SK-N-DZ (cell line): ENCODE measurements at places on chromosomes 16 and 17.

DNA sequence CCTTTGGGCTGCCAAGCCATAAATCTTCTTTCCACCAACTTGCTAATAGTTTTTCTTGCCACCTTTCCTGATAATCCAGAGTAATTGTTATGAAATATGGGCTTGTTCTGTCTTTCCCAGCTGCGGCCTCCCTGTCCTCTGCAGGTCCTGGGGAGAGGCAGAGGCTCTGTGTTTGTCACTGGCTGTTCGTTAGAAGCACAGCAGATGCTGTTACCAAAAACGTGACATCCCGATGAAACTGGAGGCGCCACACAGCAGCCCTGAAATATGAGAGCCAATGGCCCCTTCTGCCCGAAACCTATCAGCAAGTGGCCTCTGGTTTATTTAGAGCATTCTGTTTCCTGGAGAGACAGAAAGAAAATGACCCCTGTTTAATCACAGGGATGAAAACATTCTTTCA, 115.1 kb upstream of the ANKFN1 start:
- DNase-seq, result no peak

DNA sequence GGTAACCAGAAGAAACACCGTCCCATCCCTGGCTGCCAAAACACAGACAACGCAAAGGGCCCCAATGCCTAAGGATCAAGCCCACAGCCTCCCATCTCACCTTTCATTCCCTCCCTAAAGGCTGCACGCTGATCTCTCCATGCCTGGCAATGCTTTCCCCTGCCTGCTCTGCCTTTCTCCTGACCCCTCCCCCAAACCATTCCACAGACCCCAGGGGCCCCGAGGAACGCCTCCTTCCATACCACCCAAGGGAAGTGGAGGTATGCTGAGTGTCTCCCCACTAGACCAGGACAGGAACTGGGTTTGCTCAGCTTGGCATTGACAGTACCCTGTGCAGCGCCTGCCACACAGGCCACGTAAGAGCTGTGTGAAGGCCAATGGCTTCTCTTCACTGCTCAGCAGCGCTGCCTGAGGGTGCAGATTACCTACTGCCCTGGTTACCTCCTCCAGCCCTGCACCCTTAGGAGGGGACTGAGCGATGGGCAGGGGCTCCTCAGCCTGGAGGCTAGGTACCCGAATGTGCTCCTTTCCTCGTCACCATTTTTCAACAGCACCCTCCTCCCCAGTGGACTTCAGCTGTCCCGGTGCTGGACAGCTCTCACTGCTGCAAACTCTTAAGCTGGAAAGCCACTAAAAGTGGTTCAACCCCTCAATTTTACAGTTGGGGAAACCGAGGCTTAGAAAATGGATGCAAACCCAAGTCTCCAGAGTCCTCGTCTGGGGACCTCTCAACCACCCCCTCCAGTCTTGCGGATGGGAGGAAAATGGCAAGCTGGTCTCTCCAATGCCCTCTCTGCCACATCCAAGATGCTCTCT, 45.0 kb downstream of the SRCIN1 start:
- no peak for DNase-seq

- peak; percentile 13 for DNase-seq
Measured at GRCh38 chr16:69859105-69859989, 91.8 kb upstream of the CLEC18A start.

GRCh38 chr16:27379919-27380318, 22.1 kb upstream of the IL21R start:
- no peak for DNase-seq

DNA sequence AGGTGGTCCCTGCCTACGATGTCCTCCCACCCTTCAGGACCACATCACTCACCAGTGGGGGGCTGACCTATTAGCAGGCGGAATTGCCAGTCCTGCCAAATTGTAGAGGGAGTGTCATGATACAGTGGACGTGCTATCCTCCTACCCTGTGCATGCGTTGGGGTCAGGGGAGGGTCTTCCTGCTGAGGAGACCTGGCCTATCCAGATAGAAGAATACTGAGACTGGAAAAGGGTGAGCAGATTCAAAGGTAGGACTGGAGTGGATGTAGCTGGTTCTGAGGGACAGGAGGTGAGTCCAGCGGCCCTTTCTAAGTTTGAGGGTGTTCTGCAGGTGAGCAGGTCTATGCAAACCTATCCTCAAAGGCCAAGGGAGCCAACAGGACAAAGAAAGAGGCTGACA, 8.0 kb downstream of the PRSS41 start:
- DNase-seq, result no peak

DNA sequence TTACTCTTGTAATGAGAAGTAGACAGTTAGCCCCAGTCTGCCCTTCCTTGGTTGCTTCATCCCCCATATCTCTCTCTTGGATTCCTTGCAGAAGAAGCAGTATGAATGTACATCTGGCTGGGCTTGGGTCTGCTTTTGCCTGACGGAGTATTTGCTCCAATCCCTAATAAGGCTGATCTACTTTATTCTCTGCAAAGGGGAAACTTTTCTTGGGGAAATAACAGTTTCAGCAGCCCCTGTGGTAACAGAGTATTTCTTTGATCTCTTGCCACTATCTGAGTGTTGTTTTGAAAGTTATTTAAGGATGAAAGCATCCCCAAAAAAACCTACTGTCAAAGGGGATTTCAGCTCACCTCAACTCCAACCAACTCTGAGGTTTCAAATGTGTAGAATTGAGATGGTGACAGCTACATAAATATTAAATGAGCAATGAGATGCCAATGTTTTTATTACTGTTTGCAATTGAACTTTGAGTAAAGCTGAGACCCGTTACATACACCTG, 168.9 kb upstream of the NOG start:
- no peak for DNase-seq

GRCh38 chr16:31108035-31108793, at the start of gene BCKDK:
Gene BCKDK, plus strand, starts transcription at chr16:31108386. Its CDS starts 838 bp downstream, at chr16:31109224.
- peak; percentile 81 for DNase-seq
